Activated CD4-positive, alpha-beta T cell treated with anti-CD3 and anti-CD28 coated beads, Interleukin-2, amount 50 U/mL, for 24 hours (primary cell): ENCODE measurements at places on chromosomes 5 and 9.

DNA sequence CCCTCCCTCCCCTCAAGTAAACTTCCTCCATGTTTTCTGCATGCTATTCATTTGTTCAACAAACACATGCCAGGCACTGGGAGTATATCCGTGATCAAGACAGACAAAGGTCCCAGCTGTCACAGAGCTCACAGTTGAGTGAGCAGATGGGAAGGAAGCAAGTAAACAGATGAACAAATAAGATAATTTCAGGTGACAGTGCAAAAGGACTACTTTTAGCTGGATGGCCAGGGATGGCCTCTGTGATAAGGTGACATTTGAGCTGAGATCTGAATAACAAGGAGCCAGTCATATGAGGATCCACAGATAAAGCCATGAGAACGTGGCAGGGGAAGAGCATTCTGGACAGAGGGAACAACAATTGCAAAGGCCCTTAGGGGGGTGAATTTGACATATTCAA is 121.7 kb upstream of the RAD23B start:
- DNase-seq = no peak

DNA sequence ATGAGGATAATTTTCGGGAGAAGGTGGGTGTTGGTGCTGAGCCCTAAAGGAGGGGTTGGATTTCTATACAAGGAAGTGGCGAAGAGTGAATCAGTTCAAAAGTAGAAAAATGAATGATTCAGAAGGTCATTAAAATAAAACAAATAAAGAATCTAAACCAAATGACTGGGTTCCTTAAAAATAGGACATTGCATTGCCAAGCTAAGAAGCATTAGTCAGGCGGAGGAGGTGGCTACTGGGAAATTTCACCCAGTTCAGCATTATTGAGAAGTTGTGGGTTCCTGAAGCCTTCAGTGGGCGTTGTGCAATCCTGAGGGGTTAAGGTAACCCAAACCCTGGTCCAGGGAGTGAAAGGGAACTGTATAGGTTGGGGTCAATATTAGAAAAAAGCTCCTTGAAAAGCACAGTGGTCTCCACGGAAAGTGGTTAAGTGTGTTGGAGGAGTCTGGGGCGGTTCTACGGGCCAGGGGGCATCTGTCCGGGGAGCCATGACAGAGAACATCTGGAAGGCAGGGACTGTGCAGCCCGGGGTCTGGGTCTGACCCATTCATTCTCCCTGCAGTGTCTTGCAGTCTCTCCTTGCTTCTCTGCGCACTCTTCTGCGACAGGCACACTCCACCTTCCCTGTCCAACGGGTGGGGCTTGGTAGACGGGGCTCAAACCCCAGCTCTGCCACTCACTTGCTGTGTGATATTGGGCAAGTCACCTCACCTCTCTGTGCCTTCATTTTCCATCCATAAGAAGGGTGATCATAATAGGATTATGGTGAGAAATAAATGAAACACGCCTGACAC is 27.6 kb upstream of the DUSP1 start:
- DNase-seq = no peak

- no peak for DNase-seq
These were observed 29.1 kb downstream of the GFPT2 start for GRCh38 chr5:180323941-180324600.

GRCh38 chr5:18091758-18092157 is 457.5 kb downstream of the TAF11L14 start:
- no peak for DNase-seq

DNA sequence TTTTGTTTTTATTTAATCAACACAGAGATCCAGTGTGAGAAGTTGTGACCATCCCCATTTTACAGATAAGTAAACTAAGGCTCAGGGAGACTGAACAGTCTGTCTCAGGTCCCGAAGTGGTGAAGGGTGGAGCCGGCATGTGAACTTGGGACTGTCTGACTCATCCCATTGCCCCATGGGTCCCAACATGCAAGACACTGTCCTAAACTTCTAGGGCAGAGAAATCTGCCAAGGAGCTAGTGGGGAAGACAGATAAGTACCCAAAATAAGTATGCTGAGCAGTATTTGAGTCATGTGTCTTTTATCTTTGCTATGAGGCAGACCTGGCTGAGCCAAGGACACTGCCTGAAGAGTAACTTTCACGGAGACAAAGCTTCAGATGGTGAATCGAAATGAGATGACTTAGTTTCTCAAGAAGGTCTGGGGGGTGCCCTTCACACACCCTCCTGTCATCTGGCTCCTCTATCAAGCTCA is 64.3 kb upstream of the SLC25A51 start:
- no peak for DNase-seq

- DNase-seq = no peak
These were observed 9.9 kb downstream of the AK1 start for GRCh38 chr9:127867356-127868277.

GRCh38 chr5:90549729-90550275 is 8.8 kb upstream of the ADGRV1 start:
- DNase-seq = no peak

DNA sequence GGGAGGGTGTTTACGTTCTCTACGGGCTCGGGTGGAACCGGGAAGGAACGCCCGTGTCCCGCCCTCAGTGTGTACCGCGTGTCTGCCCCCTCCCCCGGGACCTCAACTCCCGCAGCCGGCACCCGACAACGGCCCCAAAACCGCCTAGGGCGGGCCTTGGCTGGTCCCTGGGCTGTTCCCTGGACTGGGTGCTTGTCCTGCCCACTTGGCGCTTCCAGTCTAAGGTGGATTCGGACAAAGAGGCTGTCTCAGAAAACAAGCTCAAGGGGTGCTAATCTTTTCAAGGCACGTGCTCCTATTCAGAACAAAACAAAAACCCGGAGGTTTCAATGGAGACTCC is 379 bp upstream of the CLK4 start:
- no peak for DNase-seq

DNA sequence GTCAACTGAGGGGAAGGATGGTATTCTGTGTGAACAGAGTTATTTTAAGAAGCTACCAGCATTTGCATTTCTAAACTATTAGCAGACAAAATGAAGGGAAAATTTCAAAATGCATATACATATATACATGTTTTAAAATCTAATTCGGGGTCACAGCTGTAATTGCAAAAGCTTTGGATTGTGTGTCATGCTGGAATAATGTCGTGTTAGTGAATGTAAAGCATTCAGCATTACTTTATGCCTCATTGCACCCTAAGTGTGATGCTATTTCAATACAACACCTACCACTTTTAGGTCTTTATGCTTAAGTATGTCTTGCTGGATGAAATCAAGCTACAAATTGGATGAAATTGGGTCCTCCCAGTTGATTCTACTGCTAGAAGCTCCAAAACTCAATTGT is 687.6 kb upstream of the MEF2C start:
- DNase-seq = no peak

- no peak for DNase-seq
These were observed 637.2 kb upstream of the NUDT12 start for GRCh38 chr5:104199771-104200170.

DNA sequence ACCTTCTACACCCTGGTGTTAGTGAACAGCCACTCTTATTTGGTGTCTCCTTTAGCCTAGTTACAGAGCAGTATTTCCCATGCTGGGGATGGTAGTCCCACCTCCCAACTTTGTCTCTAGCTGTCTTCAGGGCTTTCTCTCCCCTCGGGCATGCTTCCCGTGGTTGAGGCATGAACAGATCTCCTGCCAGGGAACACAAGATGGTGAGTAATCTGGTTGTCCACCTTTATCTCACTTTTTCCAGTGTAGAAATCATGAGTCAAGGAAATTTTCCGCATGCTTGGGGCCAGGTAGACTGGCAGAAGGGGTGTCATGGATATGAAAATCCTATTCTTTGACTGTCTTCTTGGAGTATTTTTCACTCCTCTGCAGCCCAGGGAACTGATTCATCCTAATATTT is 532.9 kb downstream of the ANXA1 start:
- DNase-seq = no peak

GRCh38 chr9:89436326-89436725 is 61.6 kb downstream of the SEMA4D start:
- DNase-seq = no peak

DNA sequence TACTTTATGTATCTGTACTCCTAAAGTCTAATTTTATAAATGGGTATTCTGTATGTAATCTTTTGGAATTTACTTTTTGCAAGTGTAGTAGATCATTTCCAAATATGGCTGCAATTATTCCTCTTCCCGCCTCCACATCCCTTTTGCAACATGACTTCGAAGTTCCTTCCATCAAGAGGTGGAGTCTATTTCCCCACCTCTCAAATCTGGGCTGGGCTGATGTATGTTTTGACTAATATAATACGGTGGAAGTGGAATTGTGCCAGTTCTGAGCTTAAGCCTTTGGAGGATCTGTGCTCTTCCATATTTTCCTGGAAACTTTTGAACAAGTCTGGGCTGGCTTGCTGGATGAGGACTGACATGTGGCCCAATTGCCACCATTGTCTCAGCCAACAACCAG is 155.9 kb downstream of the FGF18 start:
- DNase-seq = no peak

DNA sequence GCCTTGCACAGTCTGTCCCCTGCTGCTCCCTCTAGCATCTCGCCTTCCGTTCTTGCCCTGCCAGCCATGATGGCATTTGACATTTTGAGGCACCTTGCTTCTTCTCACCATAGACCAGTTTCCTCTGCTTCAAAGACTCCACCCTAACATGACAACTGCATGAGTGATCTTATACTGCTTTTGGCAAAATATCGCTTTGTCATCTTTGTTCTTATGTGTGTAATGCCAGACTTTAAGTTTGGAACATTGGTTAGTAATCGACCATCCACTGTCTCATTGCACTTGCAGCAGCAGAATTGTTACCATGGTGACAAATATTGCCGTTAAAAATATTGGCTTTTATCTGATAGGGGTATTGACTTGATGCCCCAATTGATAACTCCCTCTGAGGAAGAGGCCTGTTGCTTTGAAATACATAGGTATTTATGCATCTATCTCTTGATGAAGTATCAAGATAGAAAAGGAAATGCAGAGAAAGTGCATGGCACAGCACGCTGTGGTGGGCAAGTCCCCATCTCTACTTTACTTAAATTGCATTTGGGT is 6.8 kb downstream of the GARIN3 start:
- no peak for DNase-seq

- no peak for DNase-seq
These were observed 22.9 kb upstream of the CMYA5 start for GRCh38 chr5:79666758-79667157.

GRCh38 chr5:26932238-26932637 is 106.1 kb downstream of the CDH9 start:
- no peak for DNase-seq

DNA sequence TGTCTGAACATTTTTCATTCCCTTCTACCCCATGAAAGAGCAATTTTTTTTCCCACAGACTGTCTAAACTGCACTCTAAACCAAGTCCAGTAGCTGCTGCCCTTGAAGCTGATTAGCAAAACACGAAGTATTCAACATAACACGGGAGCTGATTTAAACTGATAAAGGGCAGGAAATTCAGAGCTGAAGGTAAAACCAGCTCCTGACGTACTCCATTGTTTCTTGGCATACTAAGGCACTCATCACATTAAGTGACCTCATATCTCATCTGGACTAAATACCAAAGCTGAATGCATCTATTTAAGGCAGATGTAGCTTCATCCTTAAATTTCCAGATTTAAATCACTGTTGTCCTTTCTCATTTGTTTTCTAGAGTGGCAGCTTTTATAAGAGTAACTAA is 12.0 kb downstream of the GDF9 start:
- no peak for DNase-seq

- DNase-seq = no peak
These were observed 29.4 kb downstream of the ZCCHC7 start for GRCh38 chr9:37149666-37150308.
